ENCODE measurements at places on chromosomes 2 and 18.
A peak's percentile ranks its signal among the peaks of the same experiment; 100 is the strongest.

GRCh38 chr2:217250013-217250524 is 390.2 kb upstream of the TNP1 start:
- DNase-seq = no peak

GRCh38 chr18:35479911-35480586 is 17.7 kb downstream of the INO80C start:
- no peak for DNase-seq

DNA sequence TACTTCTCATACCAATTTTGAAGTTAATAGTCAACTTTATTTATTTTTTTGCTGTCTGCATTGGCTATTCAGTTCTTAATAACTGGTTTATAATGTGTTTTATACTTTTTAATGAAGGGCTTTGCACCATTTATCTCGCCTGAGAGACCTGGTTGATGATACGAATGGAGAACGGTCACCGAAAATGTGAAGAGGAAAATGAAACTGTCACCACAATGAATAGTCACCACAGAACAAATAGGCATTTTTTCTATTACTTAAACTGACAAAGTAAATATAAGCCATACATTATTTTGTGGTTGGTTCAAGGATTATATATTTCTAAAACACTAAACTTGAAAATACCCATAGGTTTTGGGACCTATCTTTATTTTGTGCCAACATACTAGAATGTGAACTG is 20.4 kb downstream of the C18orf54 start:
- DNase-seq = no peak

DNA sequence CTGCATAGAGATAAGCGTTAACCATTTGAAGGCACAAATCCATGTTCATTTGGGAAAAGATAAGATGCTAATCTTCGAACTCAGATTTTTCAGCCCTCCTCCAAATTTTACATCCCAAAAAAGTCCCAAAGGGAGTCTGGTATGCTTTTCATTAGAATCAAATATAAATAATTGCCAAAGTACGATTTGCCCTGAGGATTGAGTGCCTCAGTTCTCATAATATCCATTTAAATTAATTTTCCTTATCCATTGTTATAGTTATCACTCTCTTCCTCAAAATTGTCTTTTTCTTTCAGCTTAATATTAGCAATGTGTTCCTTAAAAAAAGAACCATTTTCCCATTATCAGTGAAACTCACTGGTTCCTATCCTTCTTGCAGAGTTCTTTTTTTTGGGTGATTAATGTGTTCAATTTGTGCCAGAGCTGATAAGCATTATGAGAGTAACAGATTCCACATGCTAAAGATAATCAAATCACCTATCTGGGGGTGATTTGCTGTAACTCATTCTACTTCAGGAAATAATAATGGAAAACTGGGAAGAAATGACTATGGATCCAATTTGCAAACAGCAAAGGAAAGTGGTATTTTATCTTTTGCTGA is 686 bp downstream of the HNMT start:
- DNase-seq = no peak

GRCh38 chr2:215531284-215531683 is 95.4 kb upstream of the FN1 start:
- no peak for DNase-seq

GRCh38 chr2:10865841-10866240 is 45.9 kb upstream of the KCNF1 start:
- no peak for DNase-seq

GRCh38 chr2:122530814-122531213 is 775.4 kb downstream of the TSN start:
- no peak for DNase-seq

DNA sequence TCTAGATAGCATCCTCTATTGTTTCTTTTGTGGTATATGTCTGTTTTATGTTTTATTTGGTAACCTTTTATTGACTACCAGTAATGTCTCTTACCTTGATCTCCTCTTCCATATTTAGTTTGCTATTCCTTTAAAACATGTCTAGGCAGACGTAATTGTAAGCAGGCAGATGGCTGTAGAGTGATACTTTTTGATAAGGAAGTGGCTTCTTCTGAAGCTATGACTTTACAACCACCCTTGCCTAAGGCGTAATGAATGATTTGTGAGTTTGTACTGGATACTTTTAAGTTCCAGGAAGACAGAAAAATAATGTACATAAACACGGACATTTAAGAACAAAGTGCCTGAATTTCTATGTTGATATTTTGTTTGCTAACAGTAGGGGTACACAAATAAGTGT is 85.6 kb downstream of the ZNF804A start:
- DNase-seq = no peak

DNA sequence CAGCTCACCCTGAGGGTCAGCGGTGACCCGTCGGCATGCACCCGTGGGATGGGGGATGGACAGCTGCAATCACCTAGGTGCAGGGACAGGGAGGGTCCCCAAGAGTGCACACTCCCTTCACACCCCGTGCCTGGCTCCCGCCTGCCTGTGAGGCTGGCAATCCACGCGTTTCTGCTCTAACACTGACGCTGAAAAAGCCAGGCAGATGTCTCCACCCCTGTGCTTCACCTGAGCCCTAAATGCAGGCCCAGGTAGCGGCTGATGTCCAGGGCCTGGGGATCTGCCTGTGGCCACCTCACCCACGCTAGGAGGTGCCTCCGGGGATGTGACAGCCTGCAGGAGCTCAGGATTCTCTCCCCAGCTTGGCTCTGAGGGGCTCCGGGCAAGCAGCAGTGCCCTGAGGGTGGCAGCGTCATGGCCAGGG is 212.0 kb upstream of the SALL3 start:
- peak; percentile 91 for DNase-seq

GRCh38 chr2:120283649-120284048 is 31.0 kb downstream of the RALB start:
- DNase-seq = no peak

GRCh38 chr2:164717000-164717803 is 95.9 kb upstream of the GRB14 start:
- no peak for DNase-seq

DNA sequence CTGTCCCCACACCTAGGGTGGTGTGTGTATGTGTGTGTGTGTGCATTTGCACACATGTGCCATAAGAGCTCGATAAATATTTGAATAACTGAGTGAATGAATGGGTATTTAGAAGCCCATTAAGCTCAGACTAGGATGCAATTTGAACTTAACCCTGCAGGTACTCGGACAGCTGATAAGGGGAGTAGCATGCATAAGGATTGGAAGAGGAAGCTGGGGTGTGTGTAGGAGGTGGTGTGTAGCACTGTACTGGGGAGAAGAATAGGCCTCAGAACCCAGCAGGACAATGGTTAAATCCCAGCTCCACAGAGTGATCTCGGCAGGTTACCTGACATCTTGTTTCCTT is 1.8 kb upstream of the KCNF1 start:
- no peak for DNase-seq

DNA sequence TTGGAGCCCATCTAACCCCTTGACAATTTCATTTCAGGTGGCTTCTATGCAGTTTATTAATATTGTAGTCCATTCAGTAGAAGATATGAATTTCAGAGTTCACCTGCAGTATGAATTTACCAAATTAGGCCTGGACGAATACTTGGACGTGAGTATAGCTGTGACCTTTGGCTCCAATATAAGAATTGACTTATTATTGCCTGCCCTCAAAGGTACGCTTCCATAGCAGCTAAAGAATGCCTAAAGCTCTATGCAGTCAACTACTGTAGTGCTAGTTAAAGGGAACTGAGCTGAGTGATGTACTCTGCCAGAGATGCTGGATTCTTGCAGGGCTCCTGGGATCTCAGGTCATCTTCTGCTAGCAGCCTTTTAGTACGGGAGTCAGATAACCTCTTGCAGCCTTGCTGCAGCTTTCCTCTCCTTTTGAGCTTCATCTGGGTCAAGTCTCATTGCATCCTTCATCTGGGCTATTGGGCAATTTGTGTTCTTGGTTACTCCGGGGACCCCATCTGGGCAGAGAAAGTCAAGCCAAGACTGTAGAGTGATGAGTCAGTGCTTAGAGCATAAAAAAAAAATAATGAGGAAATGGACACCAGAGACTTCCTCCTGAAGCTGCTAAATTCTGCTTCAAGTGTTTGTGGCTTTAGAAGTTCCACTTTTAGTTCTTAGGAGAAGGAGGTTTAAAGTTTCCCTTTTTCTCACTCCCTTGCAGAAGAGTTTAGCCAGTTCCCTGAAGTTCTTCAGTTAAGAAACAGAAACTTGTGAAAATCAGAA is 105.6 kb downstream of the PRPF40A start:
- DNase-seq = no peak

DNA sequence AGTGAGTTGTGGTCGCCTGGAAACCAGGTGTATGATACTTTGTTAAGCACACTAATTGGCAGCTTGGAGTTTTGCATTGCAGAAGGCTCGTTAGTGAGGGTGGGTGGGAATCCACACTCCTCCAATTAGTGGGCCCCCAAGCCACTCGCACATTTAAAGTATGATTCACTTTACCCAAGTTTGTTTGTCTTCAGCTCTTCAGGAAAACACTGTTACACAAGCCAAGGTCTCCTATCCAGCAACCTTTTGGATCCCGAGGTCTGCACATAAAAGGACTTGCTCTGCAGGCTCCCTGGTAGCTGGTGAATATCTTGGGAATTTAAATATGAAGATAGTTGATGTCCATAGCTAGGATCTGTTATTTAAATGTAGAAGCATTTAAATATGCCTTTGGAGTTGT is 66.1 kb downstream of the NPAS2 start:
- no peak for DNase-seq

- no peak for DNase-seq
These were observed 169.5 kb downstream of the CLIP4 start for GRCh38 chr2:29284671-29285070.

GRCh38 chr2:49186050-49186648 is 31.8 kb upstream of the FSHR start:
- DNase-seq = no peak

GRCh38 chr2:214310319-214310718 is 100.5 kb upstream of the VWC2L start:
- no peak for DNase-seq

GRCh38 chr2:204625135-204625534 is 79.9 kb downstream of the PARD3B start:
- no peak for DNase-seq

DNA sequence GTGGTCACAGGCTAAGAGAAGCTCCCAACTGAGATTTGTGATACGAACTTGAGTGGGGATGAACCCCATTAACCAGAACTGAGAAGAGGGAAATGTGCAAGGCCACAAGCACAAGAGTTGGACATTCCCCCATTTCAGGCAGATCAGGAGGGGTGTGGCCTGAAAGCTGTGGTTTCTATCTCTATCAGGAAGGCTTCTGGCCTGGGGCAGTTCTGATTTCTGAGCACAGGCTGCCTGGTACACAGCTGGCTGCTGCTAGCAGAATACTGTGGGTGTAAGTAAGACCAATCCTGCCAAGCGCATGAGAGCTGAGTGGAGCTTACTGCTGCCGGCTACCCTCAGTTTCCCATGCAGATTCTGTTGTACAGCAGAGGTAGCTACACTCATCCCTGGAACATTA is 484.6 kb downstream of the SATB2 start:
- DNase-seq = no peak

- peak; percentile 62 for DNase-seq
These were observed 202.1 kb downstream of the BCL11A start for GRCh38 chr2:60351321-60351720.

- DNase-seq = no peak
These were observed 370.4 kb downstream of the XIRP2 start for GRCh38 chr2:167258712-167259111.

DNA sequence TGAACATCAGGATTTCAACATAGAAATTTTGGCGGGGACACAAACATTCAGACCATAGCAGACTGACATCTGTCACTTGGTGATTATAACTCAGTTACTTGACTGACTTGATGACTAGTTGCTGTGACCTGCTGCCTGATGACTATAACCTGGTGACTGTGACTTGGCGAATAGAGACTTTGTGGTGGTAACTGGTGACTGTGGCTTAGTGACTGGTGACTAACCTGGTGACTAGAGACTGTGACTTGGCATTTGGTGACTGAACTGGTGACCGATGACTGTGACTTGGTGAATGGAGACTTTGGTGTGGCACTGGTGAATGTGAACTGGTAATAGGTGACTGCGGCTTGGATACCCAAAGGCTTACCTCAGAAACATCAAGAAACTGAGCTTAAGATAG is 563.1 kb upstream of the FAM98A start:
- no peak for DNase-seq

DNA sequence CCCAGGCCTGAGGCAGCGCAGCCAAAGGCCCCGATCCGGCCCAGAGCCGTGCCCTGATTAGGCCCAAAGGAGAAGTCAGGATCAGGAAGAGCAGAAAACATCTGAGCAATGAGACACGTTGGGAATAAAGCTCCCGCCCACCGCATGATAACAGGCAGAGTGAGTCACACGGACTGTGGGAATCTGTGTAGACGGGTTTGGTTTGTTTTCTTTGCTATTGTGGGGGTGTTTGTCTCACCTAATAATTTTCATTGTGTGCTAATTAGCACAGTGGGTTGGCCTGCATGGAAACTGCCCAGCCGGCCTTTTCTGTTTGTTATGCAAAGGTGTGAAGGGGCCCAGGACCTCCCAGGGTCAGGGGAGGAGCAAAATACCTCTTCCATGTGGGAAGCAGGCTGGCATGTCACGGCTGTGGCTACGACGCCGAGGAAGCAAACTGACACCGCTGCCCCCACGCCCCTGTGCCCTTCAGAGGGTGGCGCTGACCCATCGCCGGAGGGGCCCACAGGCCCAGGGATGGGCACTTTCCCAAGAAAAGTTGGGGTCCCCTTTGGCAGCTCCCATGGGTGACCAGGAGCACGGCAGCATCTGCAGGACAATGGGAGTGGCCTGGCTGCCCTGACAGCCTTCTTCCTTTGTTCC is 68.4 kb upstream of the CTDP1 start:
- DNase-seq = no peak

- DNase-seq = no peak
These were observed 5.4 kb upstream of the TDRD15 start for GRCh38 chr2:21118302-21118920.

- DNase-seq = no peak
These were observed 5.9 kb upstream of the ELAC1 start for GRCh38 chr18:50961974-50962373.
